ENCODE measurements at places on chromosomes 16 and 17.

DNA sequence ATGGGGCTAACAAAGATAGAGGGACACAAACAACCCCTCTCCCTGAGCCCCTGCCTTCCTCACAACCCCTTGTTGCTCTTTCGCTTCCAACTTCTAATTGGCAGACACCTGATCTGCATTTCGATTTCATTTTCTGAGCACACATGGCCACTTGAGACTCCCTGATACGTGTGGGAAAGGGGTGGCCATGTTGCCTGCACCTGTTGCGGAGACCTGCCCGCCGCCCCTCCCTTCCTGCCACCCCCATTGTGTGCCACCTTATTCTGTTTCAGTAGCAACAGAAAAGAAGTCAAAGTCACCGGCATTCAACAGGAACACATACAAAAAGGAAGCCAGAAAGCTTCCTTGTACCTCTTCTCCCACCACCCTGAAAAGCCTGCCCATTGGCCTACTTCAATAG lies 254.7 kb upstream of the SOX9 start:
- DNase-seq: no peak

- DNase-seq: no peak
These were observed 8.2 kb downstream of the NXPH3 start for GRCh38 chr17:49583889-49584288.

- no peak for DNase-seq
These were observed 827 bp upstream of the UBALD1 start for GRCh38 chr16:4615384-4616046.

GRCh38 chr16:54177052-54177861 lies 109.3 kb downstream of the IRX3 start:
- DNase-seq: no peak

DNA sequence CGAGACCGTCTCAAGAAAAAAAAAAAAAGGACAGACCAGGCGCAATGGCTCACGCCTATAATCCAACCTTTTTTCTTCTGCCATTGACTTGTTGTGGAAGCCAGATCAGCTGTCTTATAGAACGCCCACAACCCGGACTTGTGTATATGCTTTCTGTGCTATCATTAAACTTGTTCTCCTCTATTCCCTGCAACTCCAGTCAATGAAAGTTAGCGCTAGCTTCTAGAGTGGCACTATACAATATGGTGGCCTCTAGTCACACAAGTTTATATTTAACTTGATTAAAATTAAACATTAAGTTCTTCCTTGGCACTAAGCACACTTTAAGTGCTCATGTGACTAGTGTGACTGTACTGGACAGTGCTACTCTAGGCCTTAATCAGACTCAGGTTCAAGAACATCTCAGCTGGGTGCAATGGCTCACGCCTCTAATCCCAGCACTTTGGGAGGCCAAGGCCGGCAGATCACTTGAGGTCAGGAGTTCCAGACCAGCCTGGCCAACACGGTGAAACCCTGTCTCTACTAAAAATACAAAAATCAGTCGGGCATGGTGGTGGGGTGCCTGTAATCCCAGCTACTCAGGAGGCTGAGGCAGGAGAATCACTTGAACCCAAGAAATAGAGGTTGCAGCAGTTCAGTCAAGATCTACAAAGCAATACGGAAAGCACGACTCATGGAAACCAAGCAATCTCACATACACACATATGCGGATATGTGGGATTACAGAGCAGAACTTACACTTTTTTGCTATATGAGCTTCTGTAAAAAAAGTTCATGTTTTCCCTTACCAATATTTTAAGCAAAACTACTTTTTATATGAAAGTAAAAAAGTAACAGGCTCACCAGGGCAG lies 18.8 kb upstream of the GLG1 start:
- DNase-seq: no peak

- no peak for DNase-seq
These were observed 413.9 kb upstream of the MAF start for GRCh38 chr16:80014241-80014939.

DNA sequence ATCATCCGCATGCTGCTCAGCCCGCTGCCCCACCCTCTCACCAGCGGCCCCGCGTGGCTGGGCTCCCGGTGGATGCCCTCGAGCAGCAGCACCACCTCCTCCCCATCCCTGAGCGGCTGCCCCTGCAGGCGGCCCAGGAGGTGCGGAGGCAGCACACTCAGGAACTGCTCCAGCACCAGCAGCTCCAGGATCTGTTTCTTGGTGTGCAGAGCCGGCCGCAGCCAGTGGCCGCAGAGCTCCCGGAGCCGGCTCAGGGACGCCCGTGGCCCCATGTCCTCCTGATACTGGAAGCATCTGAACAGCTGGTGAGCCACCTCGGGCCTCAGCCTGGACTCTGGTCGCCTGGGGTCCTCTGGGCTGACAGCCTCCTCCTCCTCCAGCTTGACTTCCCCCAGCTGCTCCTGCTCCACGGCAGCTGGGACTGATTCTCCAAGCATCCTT lies 6.6 kb downstream of the ZSCAN10 start:
- no peak for DNase-seq

DNA sequence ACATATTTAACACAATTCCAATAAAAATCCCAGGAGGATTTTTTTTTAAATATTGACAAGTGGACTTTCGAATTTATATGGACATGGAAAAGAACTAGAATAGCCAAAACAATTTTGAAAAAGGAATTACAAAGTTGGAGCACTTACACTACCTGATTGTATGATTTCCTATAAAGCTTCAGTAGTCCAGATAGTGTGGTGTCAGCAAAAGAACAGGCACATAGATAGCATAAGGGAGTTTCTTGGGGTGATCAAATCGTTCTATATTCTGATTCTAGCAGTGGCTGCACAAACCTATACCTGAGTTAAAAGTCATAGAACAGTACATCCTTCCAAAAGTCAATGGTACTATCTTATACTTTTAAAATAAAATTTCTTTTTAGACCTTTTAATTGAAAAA lies 66.4 kb upstream of the CES5A start:
- DNase-seq: no peak

- DNase-seq: no peak
These were observed 23.6 kb upstream of the SMURF2 start for GRCh38 chr17:64685705-64686104.

GRCh38 chr17:44356241-44356640 lies 7.4 kb downstream of the FAM171A2 start:
- DNase-seq: no peak

- no peak for DNase-seq
These were observed 28.6 kb downstream of the TPPP3 start for GRCh38 chr16:67364600-67365235.

GRCh38 chr16:5900046-5900445 lies 802.5 kb upstream of the EEF2KMT start:
- no peak for DNase-seq

DNA sequence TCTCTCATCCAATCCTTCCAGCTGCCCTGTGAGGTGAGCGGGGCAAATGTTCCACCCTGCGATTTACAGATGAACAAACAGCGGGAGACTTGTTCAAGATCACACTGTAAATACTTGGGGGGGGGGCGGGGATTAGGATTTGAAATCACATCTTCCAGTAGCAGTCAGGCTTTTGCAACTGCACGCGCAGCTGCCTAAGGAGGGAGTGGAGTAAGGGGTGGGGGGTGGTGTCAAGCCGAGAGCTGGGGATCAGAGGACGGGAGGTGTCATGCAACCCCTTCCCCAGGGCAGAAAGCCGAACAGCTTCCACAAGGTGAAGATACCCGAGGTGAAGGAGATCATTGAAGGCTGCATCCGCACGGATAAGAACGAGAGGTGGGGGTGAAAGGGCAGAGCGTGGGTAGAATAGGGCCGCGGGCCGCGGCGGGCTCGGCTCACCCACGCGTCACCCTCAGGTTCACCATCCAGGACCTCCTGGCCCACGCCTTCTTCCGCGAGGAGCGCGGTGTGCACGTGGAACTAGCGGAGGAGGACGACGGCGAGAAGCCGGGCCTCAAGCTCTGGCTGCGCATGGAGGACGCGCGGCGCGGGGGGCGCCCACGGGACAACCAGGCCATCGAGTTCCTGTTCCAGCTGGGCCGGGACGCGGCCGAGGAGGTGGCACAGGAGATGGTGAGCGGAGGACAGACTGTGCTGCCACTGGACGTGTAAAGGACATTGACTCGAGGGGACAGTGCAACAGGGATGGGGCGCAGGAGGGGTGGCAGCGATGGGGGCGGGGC lies 4.6 kb downstream of the WNK4 start:
- DNase-seq: no peak

DNA sequence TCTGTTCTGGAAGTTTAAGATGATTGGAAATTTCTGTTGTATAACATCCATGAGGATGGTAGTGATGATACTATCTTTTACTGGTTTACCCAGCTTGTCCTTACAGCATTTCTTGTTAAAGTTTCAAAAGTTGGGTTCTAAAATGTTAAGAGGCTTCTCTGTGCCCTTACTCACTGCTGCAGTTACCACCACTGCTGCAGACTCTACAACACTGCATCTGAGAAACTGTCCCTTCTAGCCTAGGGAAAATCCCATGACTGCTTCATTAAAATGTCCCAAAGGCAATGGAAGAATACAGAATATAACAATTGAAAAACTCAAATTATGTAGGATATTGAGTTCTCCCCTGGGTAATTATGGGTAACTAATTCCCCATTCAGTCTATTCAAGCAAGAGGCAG lies 3.8 kb upstream of the NSRP1 start:
- DNase-seq: no peak

DNA sequence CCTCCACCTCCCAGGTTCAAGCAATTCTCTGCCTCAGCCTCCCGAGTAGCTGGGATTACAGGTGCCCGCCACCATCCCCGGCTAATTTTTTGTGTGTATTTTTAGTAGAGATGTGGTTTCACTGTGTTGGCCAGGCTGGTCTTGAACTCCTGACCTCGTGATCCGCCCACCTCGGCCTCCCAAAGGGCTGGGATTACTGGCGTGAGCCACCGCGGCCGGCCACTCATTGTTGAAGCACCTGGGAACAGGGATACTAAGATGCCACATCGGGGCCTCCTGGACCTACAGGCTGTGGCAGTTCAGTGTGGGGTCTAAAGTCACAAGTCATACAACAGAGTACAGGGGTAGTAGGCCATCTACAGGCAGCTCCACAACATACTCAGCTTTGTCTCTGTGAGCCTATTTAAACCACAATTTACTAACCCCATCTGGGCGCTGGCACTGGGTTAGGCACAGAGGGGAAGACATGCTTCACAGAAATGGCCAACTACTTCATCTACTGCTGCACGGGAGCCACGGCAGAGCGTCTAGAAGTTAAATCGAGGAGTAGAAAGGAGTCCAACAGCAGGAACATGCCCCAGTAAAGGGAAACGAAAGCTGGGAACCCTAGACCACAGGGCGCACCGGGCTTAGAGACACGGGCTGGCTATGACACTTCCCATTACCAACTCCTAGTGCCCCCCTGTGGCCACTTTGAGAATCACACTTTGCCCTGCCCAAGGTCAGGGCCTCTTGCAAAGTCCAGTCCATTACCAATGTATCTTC lies 4.3 kb downstream of the VAMP2 start:
- DNase-seq: peak; percentile 86

- no peak for DNase-seq
These were observed 10.1 kb upstream of the TANGO6 start for GRCh38 chr16:68833251-68833650.

Data from effector memory CD8-positive, alpha-beta T cell (primary cell).